ENCODE measurements at places on chromosomes 12 and 14. TPM values are rescaled to one million over a fixed set of nuclear protein-coding genes. Genes with fewer than 3 reads are reported as not detected.

The PTPRB gene
- total RNA-seq = 29.5 TPM

The IL22 gene
- not detected for total RNA-seq

DNA sequence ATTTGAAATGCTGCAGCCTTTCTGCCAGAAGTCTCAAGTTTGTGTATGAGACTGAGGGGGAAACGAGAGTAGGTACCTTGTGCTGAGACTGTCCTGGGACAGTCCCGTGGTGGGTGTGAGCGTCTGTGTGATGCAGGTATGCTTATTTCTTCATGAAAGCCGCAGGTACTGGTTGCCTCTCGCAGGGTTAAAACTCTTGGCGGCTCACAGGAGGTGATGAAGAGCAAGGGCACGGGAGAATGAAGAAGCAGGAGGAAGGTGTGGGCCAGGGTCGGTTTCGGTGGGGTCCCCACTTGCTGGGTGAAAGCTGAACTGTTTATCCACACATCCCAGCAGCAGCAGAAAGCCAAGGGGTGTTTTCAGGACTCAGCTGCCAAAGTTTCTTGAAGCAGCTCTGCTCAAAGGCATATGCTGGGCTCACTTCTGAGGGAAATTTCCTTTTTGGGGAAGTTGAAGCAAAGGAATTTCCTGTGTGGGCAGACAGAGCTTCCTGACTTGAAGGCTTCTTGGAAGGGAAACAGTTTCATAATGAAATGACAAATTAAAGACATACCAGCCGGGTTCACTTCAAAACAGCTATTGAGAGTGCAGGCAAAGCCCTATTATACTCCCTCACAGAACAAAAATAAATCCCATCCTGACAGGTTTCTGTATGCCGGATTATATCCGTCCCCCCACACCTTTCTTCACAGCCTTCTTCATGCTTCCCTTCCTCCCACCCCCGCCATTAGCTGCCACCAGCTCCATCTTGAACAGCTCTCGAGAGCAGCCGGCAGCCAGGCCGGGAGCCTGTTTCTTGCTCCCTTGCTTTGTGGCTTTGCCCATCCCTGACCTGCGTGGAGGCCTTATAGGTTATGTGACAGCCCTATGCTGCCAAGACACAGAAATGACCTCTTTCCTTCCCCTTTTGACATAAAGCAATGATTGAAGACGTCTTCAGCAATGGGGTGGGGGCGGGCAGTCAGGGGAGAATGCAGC lies 116.6 kb downstream of the ETV6 start:
- peak; percentile 56 for DNase-seq

GRCh38 chr14:78566859-78567172 lies 396.6 kb downstream of the NRXN3 start:
- no peak for DNase-seq

DNA sequence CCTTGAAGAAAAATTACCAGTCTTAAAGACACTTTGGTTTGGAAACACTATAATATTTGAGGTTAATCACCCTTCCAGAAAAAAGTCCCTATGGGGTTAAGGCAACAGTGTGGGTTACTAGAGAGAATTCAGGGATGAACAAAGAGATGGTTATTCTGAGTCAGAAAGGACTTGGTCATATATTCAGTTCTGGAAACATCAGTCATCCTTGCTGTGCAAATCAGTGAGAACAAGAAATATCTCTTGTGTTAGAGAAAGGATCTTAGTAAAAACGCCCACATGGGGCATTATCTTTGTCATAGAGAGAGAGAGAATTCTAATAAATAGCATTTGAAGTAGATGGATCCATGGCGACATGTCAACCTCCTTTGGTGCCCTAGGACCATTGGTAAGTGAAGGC lies 59.4 kb upstream of the E2F7 start:
- DNase-seq = no peak

GRCh38 chr12:39301422-39301821 lies 141.5 kb downstream of the KIF21A start:
- no peak for DNase-seq
